ENCODE measurements at places on chromosomes 1 and 21.

DNA sequence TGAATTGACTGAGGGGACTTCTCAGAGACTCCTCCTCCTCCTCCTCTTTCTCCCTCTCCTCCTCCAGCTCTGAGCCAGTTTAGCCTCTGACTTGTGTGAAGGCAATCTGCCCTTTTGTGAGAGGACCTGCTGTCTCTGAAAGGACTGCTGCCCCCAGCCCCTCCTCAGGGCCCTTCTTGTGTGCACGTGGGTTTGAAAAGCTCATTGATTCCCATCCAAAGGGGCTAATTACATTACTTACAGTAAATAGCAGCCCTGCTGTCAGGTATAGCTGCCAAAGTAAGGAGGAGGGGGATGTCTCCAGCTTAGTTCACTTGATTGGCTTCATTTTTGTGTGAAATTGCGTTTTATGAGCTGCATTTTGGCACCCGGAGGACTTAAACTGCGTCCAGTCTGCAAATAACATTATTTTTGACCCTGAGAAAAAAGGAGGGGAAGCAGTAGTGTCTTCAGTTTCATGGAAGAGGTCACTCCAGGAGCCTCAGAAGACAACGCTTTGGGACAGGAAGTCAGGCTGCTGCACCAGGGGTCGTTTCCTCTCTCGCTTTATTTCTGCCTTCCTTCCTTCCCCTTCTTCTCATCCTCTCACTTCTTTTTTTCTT lies 1.8 kb upstream of the LHX9 start:
- peaks cover 63% of the 10 kb centered on the region for H3K4me1 ChIP-seq
- DNase-seq, result no peak
- no peak overlapping the region for H3K27ac ChIP-seq
- H3K27me3 ChIP-seq, result peaks cover 93% of the 10 kb centered on the region
- H3K4me3 ChIP-seq, result no peak overlapping the region
- peaks cover 2% of the 10 kb centered on the region for H3K36me3 ChIP-seq

DNA sequence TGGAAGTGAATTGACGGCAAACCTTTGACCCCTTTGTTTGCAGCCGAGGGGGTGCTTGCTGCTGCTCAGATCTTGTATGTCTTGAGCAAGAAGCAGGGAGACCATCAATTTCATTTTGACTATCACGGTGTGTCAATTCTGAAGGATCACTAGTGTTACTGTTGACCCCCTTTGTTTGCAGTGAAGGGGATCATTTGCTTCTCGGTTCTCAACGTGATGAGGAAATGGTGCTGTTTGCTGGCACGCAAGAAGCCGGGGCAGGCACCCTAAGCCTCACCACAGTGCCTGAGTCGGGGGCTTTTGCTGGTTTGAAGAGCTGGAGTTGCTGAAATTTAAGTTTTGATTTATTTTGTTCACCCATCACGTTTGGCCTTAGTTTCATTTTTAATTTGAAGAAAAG lies 7.5 kb downstream of the RBM15 start:
- H3K27me3 ChIP-seq, result no peaks in the 10 kb centered on the region
- DNase-seq, result no peak
- H3K36me3 ChIP-seq, result peaks cover 7% of the 10 kb centered on the region
- H3K4me1 ChIP-seq, result peaks cover 51% of the 10 kb centered on the region
- peak overlapping the region; percentile 43 for H3K27ac ChIP-seq
- H3K4me3 ChIP-seq, result peak overlapping the region; percentile 19

DNA sequence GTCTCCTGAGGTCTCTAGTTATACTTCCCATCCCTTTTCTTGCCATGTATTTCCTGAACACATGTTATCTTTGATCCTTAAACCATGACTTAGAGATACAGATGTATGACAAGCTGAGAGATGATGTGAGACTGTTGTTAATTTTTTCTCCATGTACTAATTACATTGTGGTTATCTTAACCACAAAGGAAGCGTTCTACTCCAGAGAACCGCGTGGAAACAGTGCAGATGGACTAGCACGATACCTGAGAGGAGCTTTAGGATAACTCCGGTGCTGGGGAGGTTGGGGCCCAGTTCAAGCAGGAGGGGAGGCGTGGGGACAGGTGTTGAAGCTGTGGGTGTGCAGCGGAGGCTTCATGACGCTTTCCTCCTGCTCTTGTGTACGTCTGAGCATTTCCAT lies 17.5 kb downstream of the PDE9A start:
- no peaks in the 10 kb centered on the region for H3K27me3 ChIP-seq
- no peak for DNase-seq
- H3K4me3 ChIP-seq, result no peak overlapping the region

GRCh38 chr1:245330951-245331350 lies 176.2 kb downstream of the KIF26B start:
- no peaks in the 10 kb centered on the region for H3K36me3 ChIP-seq
- peaks cover 2% of the 10 kb centered on the region for H3K4me1 ChIP-seq
- no peak overlapping the region for H3K4me3 ChIP-seq
- DNase-seq, result no peak
- H3K27me3 ChIP-seq, result peaks cover 20% of the 10 kb centered on the region

- H3K27me3 ChIP-seq, result no peaks in the 10 kb centered on the region
- H3K27ac ChIP-seq, result no peak overlapping the region
- DNase-seq, result no peak
- H3K4me3 ChIP-seq, result no peak overlapping the region
- peaks cover 16% of the 10 kb centered on the region for H3K36me3 ChIP-seq
- peaks cover 23% of the 10 kb centered on the region for H3K4me1 ChIP-seq
Measured at GRCh38 chr1:233114159-233114558, 163.7 kb downstream of the NTPCR start.

- H3K27me3 ChIP-seq, result peaks cover 39% of the 10 kb centered on the region
- no peak overlapping the region for H3K4me3 ChIP-seq
- H3K36me3 ChIP-seq, result peaks cover 5% of the 10 kb centered on the region
- no peak for DNase-seq
Measured at GRCh38 chr1:3668585-3669300, 16.4 kb downstream of the TP73 start.

DNA sequence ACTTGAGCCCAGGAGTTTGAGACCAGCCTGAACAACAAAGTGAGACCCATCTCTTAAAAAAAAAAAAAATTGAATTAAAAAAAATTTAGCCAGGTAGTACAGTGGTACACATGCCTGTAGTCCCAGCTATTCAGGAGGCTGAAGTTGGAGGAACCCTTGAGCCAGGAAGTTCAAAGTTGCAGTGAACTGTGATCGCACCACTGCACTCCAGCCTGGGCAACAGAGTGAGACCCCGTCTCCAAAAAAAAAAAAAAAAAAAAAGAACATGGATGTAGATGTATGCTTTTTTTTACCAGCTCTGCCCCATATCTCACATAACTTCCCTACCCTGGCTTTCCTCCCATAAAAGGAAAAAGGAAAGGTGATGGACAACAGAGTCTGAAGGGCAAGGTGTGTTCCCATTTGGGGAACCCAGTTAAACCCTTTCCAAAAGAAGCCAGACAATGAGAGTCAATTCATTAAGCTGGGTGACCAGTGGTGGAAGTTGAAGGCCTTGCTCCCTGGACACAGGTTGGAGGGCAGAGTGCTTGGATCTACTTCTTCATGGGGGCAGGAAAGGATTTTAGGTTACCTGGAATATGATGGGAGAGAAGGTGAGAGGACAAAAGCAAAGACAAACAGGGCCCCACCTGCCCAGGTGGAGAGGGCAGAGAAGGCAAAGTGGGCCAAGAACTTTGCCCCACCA lies 2.9 kb downstream of the KRTCAP2 start:
- no peak overlapping the region for H3K4me3 ChIP-seq
- no peak for DNase-seq
- no peaks in the 10 kb centered on the region for H3K27me3 ChIP-seq
- H3K36me3 ChIP-seq, result peaks cover 8% of the 10 kb centered on the region
- H3K4me1 ChIP-seq, result peaks cover 47% of the 10 kb centered on the region

- H3K4me1 ChIP-seq, result peaks cover 15% of the 10 kb centered on the region
- H3K27ac ChIP-seq, result no peak overlapping the region
- H3K4me3 ChIP-seq, result no peak overlapping the region
- DNase-seq, result no peak
- H3K27me3 ChIP-seq, result peaks cover 7% of the 10 kb centered on the region
Measured at GRCh38 chr1:66166753-66167152, 367.2 kb upstream of the SGIP1 start.

- H3K4me3 ChIP-seq, result no peak overlapping the region
- peaks cover 4% of the 10 kb centered on the region for H3K4me1 ChIP-seq
- H3K27me3 ChIP-seq, result no peaks in the 10 kb centered on the region
- no peak overlapping the region for H3K27ac ChIP-seq
- DNase-seq, result no peak
Measured at GRCh38 chr21:32328595-32328994, 29.9 kb downstream of the MRAP start.

DNA sequence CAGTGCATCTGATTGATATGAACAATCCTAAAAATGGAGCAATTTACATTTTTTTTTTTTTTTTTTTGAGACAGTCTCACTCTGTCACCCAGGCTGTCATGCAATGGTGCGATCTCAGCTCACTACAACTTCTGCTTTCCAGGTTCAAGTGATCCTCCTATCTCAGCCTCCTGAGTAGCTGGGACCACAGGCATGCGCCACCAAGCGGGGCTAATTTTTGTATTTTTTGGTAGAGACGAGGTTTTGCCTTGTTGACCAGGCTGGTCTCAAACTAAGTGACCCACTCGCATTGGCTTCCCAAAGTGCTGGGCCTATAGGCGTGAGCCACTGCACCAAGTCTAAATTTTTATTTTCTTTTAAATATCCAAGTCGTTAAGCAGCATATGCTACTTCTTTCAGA lies 109.0 kb downstream of the FAF1 start:
- H3K27ac ChIP-seq, result no peak overlapping the region
- H3K36me3 ChIP-seq, result no peaks in the 10 kb centered on the region
- no peaks in the 10 kb centered on the region for H3K27me3 ChIP-seq
- DNase-seq, result no peak
- peaks cover 14% of the 10 kb centered on the region for H3K4me1 ChIP-seq
- no peak overlapping the region for H3K4me3 ChIP-seq

Measured in T-helper 17 cell (primary cell).